ENCODE measurements at places on chromosomes 2 and 18.

DNA sequence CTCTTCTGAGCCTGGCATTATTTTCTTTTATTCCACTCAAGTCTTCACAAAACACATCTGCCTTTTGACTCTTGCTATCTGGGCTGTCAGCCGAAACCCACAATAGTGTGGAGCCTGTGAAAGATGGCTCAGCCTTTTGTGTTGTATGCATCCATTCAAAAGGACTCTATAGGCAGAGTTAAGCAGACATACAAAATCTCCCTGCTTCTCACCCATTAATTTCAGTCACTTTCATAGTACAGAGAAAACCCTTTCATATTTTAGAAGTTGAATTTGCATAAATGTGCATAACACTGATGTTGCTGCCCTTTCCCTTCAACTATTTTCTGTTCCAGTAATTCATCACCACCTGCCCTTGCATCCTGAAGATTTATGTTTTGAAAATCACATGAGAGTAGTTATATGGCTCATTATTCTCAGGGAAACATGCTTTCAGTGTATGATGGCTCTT is 154.6 kb downstream of the EVA1A start:
- no peak for DNase-seq

- DNase-seq, result no peak
These were observed 219.6 kb upstream of the RGPD4 start for GRCh38 chr2:107607054-107607453.

GRCh38 chr2:120768112-120769048 is 32.7 kb downstream of the GLI2 start:
- DNase-seq, result no peak

GRCh38 chr18:35267161-35267651 is 22.8 kb downstream of the ZSCAN30 start:
- DNase-seq, result peak; percentile 49

DNA sequence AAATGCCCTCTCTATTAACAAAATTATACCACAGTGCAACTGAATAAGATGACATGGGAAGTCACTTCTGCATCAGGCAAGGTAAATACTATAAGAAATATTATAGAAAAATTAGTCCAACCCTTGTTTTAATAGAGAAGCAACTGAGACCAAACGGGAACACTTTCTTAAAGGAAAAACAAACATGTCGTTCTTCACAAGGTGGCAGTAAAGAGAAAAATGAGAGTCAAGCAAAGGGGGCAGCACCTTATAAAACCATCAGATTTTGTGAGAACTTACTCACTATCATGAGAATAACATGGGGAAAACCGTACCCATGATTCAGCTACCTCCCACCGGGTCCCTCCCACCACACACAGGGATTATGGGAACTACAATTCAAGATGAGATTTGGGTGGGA is 481.7 kb upstream of the CRIM1 start:
- no peak for DNase-seq

DNA sequence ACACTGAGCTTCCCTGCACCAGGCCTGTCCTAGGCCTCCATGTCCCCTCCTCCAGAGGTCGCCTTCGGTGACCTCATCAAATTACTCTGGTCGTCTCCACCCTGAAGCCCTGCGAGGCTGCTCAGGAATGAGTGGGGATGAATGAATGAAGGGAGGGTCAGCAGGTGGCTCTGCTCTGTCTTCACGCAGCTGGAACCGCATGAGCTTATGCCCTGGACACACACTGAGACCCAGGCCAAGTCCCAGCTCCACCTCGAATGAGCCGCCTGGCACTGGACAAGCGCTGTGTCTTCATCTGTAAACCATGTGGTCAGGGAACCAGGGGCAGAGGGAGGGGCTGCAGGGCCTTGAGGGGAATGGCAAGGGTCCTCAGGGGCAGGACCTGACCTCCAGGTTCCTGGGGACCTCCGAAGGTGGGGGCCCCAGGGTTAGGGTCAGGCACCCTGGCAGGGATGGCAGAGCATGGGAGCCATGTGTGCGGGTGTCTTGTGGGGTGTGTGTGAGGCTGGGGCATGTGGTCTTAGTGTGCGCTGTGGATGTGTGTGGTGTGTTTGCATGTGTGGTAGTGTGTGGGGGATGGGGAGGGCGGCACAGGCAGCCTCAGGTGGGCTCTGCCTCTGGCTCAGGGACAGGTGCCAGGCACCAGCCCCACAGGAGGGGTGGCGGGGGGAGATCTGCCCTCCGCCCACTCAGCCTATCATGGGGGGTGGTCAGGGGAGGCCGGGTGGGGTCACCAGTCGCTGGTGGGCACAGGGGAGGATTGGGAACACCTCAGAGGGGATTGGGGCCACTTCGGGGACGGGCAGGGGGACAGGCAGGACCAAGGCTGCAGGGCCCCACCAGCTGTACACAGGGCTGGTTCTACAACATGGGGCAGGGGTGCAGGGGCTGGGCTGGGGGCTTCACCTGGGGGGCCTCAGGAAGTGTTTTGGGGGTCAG is 13.9 kb downstream of the ODC1 start:
- DNase-seq, result no peak

- DNase-seq, result no peak
These were observed 1719.7 kb upstream of the PIK3C3 start for GRCh38 chr18:40235323-40235722.

DNA sequence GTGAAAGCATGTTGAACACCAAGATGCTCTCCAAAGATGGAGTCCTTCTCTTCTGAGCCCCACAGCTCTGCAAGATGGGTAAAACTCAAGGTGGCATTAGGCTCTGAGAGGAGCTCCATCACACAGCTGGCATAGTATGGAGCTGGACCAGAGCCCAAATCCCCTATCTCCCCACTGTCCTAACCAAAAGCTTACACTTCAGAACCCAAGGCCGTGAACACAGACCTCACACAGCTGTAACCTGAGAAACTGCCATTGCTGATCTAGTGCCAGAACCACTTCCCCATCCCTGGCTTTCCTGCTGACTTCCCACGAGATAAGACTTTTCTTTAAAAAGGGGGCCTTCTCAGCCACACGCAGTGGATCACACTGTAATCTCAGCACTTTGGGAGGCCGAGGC is 25.0 kb downstream of the TTC32 start:
- DNase-seq, result no peak

- no peak for DNase-seq
These were observed 11.6 kb upstream of the CASP10 start for GRCh38 chr2:201171259-201171814.

GRCh38 chr18:13565228-13565627 is 161.1 kb downstream of the FAM210A start:
- DNase-seq, result no peak

GRCh38 chr2:189134485-189134884 is 45.1 kb downstream of the COL5A2 start:
- no peak for DNase-seq

DNA sequence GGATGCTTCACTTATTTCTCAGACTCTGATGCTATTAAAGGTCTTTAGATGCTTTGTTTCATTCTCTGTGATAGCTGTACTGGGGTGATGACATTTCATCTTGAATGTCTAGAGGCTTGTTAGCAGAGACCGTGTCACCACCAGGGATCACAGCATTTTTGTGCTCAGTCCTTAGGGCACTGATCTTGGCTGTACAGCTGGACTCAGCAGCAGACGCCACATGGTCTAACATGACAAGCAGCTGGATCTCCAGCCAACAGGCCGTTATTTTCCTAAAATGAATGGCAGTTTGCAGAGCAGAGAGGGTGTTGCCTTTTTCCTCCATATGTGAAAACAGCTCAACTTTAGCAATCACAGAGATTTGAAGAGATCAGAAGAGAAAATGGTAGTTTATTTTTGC is 491.8 kb downstream of the CDH2 start:
- no peak for DNase-seq

DNA sequence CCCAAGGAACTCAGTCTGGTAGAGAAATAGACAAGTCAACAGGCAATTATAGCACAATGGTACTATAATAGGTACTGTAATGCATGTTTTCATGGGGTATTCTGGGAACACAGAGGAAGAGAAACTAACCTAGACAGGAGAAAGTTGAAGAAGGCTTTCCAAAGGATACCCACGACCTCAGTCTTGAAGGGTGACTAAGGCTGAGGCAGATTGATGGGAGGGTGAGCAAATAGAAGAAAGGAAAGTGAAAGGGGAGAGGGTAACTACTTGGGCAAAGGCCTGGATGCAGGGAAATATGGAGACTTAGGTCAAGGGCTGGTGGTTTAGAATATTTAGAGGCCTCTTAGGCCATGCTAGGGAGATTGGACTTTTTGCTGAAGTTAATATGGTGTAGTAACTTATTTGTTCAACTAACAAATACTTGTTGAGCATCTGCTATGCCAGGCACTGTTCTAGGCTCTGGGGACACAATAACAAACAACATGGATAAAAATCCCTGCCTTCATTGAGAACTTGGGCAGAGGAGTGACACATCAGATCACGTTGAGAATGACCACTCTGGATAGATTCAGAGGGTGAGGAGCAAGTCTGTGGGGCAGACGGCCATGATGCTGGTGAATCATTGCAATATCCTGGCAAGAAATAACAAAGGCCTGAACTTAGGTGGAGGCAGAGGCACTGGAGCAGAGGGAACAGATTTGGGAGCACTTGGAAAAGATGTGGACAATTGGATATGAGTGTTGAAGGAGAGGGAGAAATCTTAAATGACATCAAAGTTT is 56.4 kb downstream of the PLB1 start:
- DNase-seq, result no peak

GRCh38 chr2:66438498-66438833 is 3.5 kb downstream of the MEIS1 start:
- DNase-seq, result no peak

DNA sequence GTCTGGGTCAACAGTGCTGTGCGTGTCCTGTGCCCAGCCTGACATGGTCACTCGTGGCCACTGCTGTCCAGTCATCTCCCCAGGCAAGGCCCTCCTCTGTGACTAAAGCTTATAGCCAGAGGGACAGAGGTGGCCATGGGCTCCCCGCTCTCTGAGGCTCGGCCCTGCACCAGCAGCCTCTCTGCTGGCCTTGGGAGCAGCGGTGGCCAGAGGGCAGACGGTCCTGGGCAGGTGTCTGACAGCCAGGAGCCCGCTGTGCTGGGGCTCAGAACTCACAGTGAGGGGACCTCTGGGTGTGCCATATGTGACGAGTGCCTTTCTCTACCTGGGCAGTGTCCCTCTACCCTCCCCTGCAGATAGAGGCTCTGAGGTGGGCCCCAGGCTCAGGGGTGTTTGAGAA is 98.7 kb downstream of the FAM210A start:
- DNase-seq, result no peak

DNA sequence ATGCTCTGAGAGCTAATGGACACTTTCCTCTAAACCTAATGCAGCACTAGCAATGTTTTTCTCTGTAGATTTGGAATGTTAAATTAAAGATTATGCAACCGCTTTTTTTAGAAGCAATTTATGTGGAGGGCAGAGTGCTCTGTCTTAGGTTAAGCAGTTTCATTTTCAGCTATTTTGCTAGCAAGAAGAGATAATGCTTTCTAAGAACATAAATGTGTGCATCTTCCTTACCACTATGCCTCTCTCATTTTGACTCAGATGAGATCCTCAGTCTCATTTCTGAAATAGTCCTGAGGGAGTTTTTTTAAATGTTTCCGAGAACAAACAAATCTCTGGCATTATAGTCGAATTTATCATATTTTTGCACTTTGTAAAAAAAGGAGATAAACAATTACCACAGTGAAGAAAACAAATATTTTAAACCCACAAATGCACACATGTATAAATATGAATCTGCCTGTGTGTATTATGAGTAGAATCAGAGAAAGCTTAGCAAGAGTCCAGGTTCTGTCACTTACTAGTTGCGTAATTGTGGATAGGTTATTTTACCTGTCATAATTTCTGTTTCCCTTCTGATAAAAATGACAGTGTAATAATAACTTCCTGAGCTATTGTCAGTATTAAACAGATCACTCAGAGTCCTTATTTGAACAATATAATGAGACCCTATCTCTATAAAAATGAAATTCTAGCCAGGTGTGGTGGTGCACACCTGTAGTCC is 207.7 kb upstream of the CRIM1 start:
- DNase-seq, result no peak

- DNase-seq, result no peak
These were observed 50.6 kb upstream of the PTPRM start for GRCh38 chr18:7516266-7517117.

DNA sequence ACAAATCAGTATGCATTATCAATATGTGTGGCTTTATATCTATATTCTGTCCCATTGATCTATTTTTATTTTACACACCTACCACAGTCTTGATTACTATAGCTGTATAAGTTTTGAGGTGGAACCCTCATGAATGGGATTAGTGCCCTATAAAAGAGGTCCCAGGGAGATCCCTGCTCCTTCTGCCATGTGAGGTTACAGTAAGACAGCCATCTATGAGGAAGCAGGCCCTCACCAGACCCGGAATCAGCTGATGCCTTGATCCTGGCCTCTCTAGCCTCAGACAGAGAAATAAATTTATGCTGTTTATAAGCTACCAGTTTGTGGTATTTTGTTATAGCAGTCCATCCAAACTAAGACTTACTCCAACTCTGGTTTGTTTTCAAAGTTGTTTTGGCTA is 54.9 kb downstream of the HNRNPLL start:
- DNase-seq, result no peak
